ENCODE measurements at places on chromosomes 5 and 9.
A peak's percentile ranks its signal among the peaks of the same experiment; 100 is the strongest.

- peak; percentile 81 for DNase-seq
These were observed 2.5 kb downstream of the GPBP1 start for GRCh38 chr5:57176350-57176857.

DNA sequence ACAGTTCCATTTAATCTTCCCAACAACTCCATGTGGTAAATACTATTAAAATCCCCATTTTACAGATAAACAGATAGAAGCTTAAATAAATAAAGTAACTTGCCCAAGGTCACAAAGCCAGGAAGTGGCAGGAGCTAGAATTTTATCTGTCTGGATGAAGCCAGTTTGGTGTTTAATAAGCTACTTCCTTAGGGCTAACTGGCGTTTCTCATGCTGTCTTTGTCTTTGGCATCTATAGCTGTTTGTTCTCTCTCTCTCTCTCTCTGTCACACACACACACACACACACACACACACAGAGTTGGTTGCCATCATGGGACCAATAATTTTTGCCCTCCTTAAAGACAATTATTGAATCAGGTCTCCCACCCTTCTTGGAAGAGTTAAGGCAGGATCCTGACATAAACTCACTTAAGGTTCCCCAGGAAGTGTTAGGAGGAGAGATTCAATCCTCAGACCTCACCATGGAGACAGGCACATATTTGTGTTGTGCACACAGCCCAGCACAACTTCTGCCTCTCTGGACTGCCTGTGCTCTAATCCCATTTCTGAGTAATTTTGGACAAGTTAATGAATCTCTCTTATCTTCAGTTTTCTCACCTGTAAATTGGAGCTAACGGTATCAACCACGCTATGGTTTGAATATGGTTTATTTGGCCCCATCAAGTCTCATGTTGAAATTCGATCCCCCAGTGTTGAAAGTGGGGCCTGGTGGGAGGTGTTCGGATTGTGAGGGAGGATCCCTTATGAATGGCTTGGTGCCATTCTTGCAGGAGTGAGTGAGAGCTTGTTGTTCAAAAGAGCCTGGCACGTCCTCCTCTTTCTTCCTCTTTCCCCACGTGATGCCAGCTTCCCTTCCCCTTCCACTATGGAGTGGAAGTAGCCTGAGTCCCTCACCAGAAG lies 8.3 kb upstream of the ADRA1B start:
- no peak for DNase-seq

GRCh38 chr9:12718482-12719026 lies 25.4 kb downstream of the TYRP1 start:
- DNase-seq = no peak

- no peak for DNase-seq
These were observed 22.5 kb upstream of the MAST4 start for GRCh38 chr5:66573733-66574132.

Data from osteoblast (primary cell).